NCI-H69 (cell line): ENCODE measurements at places on chromosomes 12 and 14.

- no peak for DNase-seq
Observed at GRCh38 chr12:71276541-71276940, 118.7 kb upstream of the TSPAN8 start.

- no peak for DNase-seq
Observed at GRCh38 chr12:93514853-93515252, 47.5 kb downstream of the MRPL42 start.

DNA sequence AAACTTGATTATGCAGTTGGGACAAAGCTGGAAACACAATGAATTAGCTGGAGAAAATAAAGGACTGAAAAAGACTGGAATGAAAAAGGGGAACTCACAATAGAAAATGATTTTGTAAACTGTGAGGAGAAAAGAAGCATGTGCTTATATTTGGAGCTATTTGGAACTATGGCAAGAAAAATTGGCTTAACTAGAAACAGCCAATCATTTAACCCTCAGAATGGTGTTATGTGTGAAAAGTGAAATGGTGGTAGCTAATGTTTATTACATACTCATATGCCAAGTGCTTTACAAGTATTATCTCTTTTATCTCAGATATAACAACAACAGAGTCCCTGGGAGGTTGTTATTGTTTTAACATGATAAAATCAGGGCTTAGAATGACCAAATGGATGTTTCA, 583.1 kb upstream of the SEL1L start:
- no peak for DNase-seq

- no peak for DNase-seq
Observed at GRCh38 chr12:125076103-125076502, 10.9 kb downstream of the AACS start.

GRCh38 chr14:97283005-97283403, 485.8 kb downstream of the VRK1 start:
- no peak for DNase-seq

- DNase-seq: no peak
Observed at GRCh38 chr12:119397540-119397939, 63.0 kb downstream of the CCDC60 start.

- peak; percentile 45 for DNase-seq
Observed at GRCh38 chr12:91703491-91704283, 442.0 kb downstream of the BTG1 start.

- DNase-seq: no peak
Observed at GRCh38 chr14:39229222-39229543, 4.5 kb upstream of the MIA2 start.

- DNase-seq: no peak
Observed at GRCh38 chr12:9773216-9773877, 12.6 kb upstream of the CD69 start.

DNA sequence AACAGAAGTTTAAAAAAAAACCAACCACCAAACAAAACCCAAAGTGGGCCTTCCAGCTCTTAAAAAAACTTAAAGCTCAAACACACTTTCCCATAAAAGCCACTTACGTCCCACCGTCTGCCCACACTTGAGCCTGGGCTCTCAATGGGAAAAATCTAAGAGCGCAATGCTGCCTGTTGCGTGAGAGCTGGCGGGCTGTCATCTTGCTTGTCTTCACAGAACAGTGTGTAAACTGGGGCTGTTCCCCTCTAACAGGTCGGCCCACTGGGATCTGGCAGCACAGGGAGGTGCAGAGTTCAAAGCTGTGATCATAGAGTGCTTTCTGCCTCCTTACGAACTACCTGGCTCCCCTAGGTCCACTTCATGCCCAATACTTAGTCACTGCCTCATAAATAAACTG, 80.0 kb downstream of the DICER1 start:
- DNase-seq: no peak

DNA sequence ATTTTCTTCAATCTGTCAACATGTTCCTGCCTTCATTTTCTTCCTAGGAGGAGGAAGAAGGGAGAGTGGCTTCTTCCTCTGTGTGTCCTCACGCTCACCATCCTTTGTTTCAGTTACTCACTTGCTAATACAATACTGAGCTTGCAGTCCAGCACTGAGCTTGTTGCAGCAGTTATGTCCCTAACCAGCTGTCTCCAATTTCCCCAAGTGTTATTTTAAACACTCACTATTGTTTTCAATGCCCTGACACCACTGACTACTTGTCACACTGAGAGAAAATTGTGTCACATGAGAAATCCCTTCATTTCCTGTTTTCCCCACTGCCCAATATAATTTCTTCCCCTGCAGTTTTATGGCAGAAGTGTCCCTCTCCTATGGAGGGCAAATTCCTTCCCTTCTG, 53.4 kb downstream of the HSD17B6 start:
- no peak for DNase-seq
